ENCODE measurements at places on chromosomes 6 and 20.

DNA sequence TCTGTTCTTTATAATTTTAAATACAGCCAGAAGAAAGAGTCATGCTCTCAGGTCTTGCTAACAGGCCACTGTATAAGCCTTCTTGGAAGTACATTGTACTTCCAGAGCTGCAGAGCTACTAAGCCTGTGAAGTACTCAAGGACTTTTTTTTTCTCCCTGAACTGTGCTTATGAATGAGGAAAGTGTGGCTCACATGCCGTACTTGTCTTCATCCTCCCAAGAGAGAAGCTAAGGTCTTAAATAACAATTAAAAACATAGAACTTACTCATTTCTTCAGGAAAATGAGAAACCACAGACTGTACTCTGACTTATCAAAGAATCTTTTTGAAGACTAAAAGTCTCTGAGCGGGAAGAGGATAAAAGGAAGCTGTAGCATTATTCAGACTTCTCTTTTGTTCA, 218.3 kb downstream of the HTR1B start:
- DNase-seq: no peak

DNA sequence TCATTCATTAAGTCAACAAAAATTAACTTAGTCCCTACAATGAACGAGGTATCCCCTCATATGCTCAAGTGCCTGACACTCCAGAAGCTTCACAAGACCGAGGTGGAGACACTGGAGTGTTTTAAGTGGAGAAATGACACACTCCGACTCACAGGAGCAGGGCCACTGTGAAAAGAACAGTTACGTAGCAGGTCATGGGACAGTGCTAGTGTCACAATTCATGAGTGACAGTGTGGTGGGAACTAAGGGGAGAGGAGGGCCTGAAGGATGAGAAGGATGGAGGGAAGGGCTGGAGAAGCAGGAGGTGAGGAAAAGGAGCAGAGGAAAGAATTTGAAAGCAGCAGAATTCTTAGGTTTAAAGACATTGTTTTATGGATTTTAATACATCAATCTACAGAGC, 1.3 kb upstream of the HLA-A start:
- DNase-seq: no peak

DNA sequence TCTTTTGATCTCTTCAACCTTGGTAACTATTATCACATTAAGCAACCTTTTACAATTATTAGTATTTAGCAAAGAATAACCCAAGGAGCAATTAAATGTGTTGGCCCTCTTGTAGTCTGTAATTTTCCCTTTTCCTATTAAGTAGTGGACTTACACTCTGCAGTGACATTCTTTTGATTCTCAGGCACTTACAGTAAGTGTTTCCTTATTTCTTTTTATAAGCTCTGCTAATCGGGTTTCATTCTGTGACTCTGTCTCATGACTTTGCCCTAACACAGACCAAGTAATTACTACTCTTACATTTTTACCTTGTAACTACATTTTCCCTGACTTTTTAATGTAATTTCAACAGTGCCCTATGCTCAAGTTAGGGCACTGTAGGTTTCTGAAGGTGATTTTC, 104.0 kb upstream of the EPHA7 start:
- DNase-seq: no peak

GRCh38 chr6:136335736-136336363, 46.2 kb upstream of the BCLAF1 start:
- DNase-seq: no peak

DNA sequence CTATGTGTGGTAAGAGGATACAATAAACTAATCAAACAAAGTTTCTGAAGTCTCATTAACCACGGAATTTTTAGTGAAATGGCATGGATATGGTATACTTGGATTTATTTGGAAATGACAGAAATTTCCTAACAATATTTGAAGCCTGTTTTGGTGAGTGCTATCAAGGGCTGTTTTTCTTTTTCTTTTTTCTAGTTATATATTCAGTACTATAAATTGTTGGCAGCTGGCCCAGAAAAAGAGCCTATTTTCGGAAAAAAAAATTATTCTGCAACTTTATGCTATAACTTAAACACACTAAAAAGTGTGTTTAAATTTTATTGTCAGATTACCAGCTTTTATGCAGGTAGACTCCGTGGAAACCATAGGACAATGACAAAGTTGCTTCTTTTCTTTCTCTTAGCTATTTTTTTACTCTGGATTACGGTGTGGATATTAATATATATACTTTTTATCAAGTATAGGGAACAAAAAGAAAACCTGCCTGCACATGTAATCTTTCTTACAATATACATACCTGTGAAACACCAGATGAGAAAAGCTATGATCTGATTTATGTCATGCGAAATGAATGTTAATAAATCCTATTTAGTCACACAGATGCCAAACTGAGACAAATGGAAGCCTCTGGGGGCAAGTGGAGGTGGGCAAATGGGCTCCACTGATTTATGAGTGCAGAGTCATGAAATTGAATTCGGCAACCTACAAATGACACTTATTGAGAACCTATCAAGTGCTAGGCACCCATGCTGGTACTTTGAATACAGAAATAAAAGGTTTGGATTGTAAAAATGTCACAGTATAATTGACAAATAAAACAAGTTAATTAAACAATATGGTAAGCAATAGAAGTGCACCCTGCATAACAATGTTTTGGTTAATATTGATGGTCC, 919.5 kb upstream of the FLRT3 start:
- DNase-seq: no peak

DNA sequence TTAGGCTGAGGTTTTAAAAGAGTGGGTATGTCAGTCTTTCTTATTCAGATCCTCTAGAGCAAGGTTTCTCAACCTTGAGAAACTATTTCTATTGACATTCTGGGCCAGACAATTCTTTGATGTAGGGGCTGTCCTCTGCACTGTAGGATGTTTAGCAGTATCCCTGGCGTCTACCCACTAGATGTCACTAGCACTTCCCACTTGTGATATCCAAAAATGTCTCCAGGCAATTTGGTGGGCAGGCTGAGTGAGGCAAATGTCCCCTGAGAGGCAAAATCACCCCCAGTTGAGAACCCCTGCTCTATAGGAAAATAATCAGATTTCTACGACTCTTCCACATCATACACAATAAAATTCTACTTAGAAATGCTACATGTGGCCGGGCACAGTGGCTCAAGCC, 7.7 kb upstream of the ZKSCAN8 start:
- DNase-seq: no peak

GRCh38 chr6:152453421-152453820, 183.7 kb downstream of the SYNE1 start:
- no peak for DNase-seq

GRCh38 chr6:32609391-32609730, 19.7 kb upstream of the HLA-DRB1 start:
- no peak for DNase-seq

DNA sequence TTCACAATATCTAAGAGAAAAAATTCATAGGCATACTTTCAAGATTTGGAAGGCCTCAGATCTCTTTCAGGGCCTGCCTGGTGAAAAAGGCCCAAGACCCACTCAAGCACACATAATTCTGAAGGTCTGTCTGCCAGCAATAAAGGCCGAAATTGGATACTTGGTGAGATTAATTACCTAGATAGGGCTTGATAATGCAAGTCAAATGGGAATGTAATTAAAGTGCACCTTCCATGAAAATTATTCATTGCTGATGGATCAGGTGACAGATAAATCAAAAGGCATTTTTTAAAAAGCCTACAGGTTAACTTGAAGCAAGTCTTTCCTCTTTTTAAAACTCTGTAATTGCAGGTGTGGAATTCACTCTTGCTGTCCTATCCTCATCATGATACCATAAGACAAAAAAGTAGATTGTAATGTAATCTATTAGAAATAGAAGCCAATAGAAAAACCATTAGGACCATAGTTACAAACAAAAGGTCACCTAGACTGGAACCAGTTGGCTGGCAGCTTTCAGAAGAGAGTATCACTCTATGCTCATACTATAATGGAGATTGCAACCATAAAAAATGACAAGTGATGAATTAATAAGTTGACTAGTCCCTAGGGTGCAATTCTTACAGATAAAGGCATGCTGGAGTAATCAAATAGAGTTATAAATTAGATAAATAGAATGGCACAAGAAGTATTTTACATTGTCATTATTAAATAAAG, 77.3 kb downstream of the EPHA7 start:
- DNase-seq: no peak

GRCh38 chr20:51531141-51531710, 11.3 kb downstream of the NFATC2 start:
- peak; percentile 56 for DNase-seq

DNA sequence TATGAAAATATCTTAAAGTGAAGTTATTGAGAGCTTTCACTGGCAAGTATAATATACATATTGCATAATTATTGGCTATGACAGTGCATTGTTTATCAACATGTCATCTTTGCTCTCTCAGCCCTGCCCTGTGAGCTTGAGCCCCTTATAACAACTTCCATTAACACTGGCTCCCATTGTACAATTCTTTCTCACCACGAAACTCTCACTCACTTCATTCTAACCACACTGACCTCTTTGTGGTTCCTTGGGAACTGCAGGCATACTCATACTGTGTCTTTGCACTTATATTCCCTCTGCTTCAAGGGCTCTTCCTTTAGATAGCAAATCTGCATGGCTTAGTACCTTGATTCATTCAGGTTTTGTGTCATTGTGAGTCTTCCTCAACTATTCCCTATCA, 411.8 kb downstream of the CDKAL1 start:
- no peak for DNase-seq

GRCh38 chr6:34992376-34992775, 103.3 kb downstream of the ANKS1A start:
- DNase-seq: no peak

- DNase-seq: no peak
Observed at GRCh38 chr20:37990571-37991151, 42.6 kb downstream of the TTI1 start.

GRCh38 chr20:50380697-50381040, 129.5 kb upstream of the PTPN1 start:
- no peak for DNase-seq

- no peak for DNase-seq
Observed at GRCh38 chr6:120493505-120493904, 840.8 kb downstream of the TBC1D32 start.

- DNase-seq: no peak
Observed at GRCh38 chr6:24859608-24860200, 61.0 kb upstream of the ARMH2 start.

- no peak for DNase-seq
Observed at GRCh38 chr6:118876198-118876597, 17.8 kb upstream of the ASF1A start.

GRCh38 chr6:20998748-20999448, 464.6 kb downstream of the CDKAL1 start:
- no peak for DNase-seq
